ENCODE measurements at places on chromosomes 16 and 17. TPM values are rescaled to one million over a fixed set of nuclear protein-coding genes. Genes with fewer than 3 reads are reported as not detected.

Gene RGS11
- 4.0 TPM for total RNA-seq

Gene SLFN14
- not detected for total RNA-seq

Gene SLC4A1
- not detected for total RNA-seq

Gene CXCL16
- total RNA-seq = 0.57 TPM

Gene CDRT15
- total RNA-seq = not detected

Gene NEUROD2
- total RNA-seq = 0.05 TPM

Gene KRTAP1-1
- total RNA-seq = 0.21 TPM

Gene CACNB1
- 190 TPM for total RNA-seq

- DNase-seq = peak; percentile 31
These were observed 7.9 kb upstream of the SLFN14 start for GRCh38 chr17:35568561-35568960.

DNA sequence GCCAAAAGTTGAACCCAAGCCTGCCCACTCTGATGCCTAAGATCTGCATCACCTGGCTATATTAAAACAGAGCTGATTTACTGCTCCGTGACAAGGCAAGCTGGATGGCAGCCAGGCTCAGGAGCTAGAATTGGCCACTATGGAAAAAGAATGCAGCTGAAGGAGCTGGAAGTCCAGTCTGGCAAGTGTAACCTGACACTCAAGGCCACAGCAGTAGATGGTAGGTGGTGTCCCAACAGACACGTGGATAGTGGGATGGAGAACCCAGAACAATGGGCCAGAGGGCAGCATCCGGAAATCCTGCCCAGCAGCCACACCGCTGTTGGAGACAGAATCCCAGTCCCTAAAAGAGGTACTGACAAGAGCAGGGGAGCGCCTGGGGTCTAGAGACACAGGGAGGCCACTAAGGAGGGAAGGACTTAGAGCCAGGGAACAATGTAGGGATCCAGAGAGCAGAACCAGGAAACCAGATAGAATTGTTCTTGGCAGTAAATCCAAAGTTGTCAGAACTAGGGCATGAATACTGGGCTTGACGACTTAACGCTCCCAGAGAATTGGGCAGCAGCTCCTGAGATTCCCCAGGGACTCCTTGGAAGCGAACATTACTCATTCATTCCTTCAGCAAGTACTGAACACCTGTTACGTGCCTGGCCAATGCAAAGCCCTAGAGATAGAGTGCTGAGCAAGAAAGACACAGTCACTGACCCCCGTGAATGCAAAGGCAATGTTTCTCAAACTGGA lies 85.7 kb downstream of the CDYL2 start:
- no peak for DNase-seq

GRCh38 chr17:9237053-9237410 lies 215.7 kb downstream of the NTN1 start:
- no peak for DNase-seq

DNA sequence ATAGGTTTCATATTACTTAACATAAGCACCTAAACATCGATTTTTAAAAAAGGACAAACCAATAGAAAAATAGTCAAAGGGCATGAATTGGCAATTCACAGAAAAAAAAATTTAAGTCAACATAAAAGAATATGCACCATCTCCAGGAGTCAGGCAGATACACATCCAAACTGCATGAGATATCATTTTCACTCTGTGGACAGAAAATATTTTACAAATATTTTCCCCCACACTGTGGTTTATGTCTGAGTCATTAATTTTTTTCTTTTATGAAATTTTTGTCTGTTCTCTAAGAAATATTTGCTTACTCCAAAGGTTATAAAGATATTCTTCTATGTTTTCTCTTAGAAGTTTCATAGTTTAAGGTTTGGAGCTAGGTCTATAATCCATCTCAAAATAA lies 74.4 kb upstream of the DNAH17 start:
- DNase-seq = peak; percentile 47

GRCh38 chr16:30413112-30413806 lies 5.9 kb downstream of the ZNF771 start:
- DNase-seq = no peak

GRCh38 chr17:54933921-54934320 lies 33.3 kb downstream of the TOM1L1 start:
- no peak for DNase-seq

DNA sequence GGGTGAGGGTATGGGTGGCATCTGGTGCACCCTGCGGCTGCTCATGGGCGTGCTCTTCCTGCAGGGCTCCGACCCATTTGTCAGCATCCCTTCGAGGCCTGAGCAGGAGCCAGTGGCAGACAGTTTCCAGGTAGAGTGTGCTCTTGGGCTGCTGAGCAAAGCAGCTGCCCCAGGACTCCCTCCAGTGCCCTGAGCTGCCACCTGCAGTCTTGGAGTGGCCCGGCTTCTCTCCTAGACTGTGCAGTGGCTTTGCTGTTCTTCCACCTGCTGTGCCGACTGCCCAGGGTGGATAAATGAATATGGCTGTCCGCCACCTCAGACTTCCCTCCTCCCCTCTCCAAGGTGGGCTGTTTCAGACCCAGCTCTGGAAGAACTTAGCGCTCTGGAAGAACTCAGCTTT lies 10.8 kb upstream of the JPT2 start:
- no peak for DNase-seq

DNA sequence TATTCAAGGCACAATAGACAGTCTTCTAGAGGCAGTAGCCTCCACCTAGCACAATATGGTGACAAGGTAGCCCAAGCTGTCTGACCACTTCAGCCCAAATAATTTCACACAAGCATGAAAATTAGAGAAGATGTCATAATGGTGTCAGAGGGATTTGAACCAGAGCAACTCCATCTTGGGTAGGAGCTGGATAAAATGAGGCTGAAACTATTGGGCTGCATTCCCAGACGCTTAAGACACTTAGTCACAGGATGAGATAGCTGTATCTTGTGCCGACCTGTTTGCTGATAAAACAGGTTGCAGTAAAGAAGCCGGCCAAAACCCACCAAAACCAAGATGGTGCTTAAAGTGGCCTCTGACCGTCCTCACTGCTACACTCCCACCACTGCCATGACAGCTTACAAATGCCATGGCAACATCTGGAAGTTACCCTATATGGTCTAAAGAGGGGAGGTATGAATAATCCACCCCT lies 192.6 kb downstream of the CPPED1 start:
- DNase-seq = no peak

DNA sequence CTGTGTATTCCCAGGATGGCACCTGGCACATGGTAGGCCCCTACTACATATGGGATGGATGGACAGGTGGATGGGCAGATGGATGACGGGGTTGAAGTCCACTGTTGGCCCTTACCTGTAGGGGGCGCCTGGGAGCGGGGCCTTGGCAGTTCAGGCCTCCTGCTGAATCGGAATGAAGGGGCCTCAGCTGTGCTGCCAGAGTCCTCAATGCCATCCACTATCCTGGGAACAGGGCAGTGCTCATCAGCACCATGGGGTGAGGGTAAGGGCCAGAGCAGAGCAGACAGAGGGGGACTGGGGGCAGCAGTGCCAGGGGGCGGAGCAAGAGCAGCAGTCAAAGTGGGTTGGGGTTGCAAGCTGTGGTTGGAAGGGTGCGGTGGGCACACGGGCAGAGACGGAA lies 8.3 kb upstream of the RAB5C start:
- DNase-seq = no peak

GRCh38 chr17:81309140-81309858 lies 14.2 kb upstream of the SLC38A10 start:
- DNase-seq = peak; percentile 82

DNA sequence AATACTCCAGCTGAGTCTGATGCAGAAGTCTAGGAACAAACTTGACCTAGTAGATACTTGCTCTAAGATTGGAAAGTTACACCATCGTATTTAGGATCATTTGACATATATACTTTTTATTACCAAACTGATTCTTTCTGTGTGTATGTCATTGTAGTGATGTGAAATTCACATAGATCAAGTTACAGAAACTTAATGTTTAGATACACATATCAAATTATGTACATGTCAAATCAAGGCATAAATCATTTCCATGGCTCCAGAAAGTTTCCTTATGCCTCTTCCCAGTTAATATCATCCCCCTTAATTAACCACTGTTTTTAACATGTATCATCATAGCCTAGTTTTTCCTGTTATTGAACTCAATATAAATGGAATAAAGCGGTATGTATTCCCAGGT lies 292.0 kb upstream of the CDH11 start:
- no peak for DNase-seq

DNA sequence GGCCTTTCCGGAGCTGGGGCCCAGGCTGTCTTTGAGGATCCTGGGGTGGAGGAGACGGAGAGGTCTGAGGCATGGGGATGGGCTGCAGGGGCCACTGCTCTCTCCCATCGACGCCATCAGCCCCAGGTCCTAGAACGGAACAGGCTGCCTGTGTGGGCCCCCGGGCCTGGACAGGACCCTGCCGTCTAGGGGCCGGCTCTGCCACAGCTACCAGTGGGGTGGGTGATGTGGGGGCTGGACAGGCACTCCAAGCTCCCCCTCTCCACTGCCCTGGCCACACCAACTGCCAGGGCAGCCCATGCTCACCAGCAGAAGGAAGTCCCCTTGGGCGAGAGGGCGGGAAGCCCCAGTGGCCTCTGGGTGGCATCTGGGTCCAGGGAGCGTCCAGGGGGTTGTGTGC lies 37.8 kb downstream of the ENGASE start:
- no peak for DNase-seq

DNA sequence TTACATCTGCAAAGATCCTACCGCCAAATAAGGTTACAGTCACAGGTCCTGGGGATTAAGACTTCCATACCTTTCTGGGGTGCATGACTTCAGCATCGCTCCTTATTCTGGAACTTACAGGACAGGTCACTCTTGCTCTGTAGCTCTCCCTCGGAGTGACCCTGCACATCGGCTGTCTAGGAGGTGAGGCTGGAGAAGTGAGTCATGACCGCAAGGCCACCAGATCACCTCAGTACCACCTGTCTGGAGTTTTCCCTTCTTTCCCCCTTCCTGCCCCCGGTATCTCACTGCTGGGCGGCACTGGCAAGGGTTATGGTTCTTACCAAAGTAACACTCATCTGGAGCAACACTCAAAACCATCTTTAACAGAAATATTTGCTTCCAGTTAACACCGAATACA lies 374.8 kb downstream of the SLC39A11 start:
- no peak for DNase-seq

GRCh38 chr16:65769055-65769465 lies 597.4 kb upstream of the CDH5 start:
- no peak for DNase-seq

GRCh38 chr16:8026450-8026849 lies 563.9 kb downstream of the TMEM114 start:
- DNase-seq = peak; percentile 4

DNA sequence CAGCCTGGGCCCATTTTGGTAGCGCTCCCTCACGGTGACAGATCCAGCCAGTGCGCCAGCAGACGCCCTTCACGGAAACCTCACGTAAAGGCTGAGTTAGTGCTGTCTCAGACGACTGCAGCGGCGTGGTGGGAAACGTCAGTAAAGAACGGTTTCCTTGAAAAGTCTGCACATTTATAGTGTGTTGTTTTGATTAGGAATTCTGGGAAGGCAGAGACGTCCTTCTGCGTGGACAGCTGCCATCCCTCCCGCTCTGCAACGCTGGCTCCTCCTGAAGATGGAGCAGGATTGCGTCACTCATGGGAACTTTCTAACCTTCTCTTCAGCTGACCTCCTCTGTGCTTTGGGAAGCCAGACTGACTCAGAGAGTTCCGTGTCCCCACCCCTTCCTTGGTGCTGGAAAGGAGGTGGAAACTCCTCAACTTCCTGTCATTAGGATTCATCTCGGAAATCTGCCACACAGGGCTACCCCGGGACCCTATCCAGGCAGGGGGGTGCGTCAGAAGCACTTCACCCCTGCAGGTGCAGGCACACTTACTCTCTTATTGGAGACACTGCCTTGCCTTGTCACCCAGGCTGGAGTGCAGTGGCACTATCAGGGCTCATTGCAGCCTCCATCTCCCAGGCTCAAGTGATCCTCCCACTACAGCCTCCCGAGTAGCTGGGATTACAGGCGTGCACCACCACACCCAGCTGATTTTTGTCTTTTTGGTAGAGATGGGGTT lies 24.3 kb upstream of the CRISPLD2 start:
- peak; percentile 50 for DNase-seq

DNA sequence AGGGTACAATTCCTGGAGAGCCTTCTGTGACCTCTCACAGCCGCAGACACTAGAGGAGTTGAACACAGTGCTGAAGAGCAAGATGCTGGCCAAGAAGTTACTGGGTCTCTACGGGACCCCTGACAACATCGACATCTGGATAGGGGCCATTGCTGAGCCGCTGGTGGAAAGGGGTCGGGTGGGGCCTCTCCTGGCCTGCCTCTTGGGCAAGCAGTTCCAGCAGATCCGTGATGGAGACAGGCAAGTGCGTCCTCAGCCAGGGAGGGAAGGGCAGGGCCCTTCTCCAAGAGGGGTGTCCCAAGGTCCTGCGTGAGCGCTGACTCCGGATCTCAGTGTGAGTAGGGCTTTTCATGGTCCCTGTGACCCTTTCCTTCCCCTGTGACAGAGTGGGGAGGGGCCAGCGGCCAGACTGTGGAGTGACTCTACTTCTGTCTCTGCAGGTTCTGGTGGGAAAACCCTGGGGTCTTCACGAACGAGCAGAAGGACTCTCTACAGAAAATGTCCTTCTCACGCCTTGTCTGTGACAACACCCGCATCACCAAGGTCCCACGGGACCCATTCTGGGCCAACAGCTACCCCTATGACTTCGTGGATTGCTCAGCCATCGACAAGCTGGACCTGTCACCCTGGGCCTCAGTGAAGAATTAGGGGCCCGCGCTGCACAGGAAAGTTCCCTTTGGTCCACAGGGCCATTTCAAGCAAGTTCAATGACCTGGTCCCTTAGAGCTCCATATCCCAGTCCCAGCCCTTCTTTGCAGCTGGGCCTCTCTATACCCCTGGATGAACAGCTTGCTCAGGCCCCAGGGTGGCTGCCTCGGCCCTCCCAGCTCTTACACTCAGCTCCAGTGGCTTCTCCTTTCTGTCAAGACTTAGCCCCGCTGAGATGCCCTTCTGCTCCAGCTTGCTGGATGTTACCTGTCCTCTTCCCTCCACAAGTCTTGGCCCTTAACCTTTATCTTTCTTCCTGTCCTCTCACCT lies 13.1 kb downstream of the MPO start:
- DNase-seq = no peak

DNA sequence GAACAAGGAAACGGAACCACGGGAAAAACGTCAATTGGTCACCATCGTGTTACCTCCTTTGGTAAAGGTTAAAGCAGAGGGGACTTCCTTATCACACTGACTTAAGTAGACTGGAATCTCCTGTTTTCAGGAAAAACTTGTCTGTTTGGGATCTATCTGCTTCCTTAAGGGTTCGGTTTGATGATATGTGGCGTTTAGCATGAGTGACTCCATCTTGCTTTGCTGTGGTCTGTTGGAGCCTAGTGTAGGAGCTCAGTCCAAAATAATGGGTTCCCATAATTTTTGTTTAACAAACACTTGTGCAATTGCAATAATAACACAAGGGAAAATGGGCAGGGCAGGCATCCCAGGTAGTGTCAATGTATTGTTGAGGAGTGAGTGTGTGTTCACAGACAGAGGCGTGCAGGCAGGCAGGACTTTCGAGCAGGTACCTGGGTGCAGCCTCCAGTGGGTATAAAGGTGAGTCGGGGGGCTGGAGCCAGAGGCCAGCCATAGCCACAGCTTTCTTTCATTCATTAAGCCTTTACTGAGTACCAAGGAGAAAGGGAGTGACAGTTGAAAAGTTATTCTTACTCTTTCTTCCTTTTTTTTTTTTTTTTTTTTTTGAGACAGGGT lies 4.3 kb upstream of the ENGASE start:
- DNase-seq = no peak

- no peak for DNase-seq
These were observed 15.3 kb downstream of the MIS12 start for GRCh38 chr17:5501685-5502084.

All from myocyte (in vitro differentiated cells).